DMS79 (cell line): ENCODE measurements at places on chromosomes 7 and 10.

GRCh38 chr7:5216931-5217330 lies 26.9 kb downstream of the WIPI2 start:
- no peak for DNase-seq

GRCh38 chr10:10233229-10233628 lies 784.4 kb upstream of the CELF2 start:
- DNase-seq, result no peak

DNA sequence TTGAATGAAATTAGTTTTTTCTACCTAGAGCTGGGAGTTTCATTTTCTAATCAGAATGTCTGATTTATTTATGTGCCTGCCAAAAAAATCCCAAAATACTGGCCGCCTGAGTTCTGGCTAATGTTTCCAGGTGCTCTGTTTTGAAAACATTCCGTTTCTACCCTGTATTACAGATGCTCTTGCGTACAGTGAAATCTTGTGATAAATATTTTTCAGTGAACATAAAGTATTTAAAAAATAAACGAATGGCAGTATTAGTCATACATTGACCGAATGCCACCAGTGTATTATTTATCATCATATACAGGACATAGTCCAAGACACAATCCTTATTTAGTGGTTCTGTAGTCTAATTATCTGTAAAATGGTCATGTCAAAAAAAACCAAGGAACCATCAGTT lies 102.8 kb downstream of the KAT6B start:
- no peak for DNase-seq

- DNase-seq, result peak; percentile 4
These were observed 703.5 kb upstream of the SEMA3D start for GRCh38 chr7:85890244-85890811.

- DNase-seq, result peak; percentile 46
These were observed 89.3 kb downstream of the HIP1 start for GRCh38 chr7:75649462-75649861.

DNA sequence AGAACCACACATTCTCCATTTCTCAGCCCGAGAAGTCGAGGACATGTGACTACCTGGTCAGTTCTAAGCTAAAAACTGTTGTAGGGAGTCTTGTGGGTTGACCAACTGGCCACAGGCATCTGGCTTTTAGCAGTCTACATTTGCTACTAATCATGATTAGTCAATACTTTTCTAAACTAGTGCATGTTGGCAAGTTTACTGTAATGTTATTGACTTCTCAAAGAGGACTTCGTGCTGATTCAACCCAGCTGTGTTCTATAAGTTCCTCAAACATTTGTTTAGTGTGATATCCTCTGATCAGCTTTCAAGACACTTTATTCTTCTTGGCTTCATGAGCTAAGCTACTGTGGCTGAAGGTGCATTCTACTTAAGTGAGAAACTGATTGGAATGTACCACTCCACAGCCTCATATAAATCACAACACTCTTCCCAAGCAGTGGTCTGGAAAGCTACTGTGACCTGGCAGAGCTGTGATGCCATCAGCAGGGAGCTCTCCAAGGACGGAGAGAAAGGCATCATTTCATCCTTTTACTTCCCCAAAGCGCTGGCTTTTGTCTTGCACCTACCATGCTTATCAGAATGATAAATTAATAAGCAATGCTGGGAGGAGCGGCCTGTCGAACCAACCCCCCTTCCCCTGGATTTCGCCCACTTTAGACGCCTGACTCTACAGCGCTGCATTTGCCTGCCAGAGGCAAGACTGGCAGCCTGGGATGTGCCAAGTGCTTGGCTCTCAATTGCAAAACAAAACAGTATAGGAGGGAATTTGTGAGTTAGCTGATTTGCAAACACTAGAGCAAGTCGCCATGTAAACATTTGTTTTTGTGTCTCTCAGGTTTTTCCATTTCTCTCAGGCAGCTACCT lies 206.7 kb upstream of the PLXNA4 start:
- no peak for DNase-seq

DNA sequence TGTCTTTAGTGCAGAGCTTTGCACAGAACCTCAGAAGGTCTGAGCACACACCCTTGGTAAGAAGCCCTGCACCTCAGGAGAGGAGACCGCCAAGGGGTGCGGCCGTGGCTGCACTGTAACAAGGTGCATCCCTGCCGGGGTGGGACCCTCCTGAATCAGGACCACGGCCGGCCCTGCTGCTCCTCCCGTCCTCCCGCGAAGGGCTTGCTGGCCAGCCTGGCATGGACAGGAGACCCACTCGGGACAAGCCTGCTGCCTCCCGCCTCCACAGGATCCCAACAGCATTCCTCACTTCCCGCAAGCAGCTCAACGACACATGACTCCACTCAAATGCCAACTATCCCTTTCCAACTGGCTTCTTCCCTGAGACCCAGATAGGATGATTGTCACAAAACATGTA lies 12.8 kb downstream of the WDR86 start:
- DNase-seq, result no peak

DNA sequence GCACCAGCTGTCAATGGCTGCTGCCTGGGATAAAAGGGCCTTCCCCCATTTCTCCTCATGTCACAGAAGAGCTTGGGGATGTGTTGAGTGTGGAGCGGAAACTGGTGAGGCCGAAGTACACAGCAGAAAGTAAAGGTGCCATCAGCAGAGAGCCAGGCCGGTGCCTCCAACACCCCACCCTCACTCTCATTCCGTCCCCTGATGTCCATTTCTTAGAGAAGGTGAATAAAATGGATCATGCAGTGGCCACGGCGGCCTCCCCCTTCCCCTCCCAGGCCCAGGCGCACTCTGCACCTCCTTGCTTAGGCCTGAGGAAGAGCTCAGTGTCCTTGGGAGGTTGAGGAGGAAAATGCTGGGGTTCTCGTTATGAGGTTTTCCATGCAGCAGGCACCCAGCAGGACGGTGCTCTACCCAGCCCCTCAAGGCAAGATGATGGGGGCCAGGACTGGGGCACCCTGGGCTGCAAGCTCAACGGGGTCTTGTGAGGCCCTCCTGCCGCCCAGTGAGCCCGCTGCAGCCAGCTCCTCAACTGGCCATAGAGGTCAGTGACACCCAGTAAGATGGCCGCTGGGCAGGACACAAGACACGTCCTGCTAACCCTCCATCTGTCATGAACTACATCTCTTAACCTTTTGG lies 163.9 kb downstream of the ADARB2 start:
- no peak for DNase-seq

DNA sequence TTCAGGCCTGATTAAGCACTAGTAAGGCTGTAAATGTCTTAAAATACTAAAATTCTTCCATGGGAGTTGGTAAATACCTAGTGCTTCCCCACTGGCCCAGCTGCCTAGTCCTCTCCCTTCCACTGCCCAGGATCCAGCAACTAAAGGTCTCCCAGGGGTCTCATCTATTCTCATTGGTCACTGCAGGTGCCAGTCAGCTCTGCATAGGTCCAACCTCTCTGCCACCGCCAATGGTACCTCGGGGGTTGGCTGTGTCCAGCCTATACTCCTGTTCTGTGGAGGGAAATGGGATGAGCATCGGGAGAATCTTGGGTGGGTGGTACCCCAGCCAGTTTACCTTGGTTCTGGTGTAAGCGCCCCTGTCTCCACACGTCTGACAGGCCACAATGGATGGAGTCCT lies 6.1 kb upstream of the CREB5 start:
- no peak for DNase-seq

GRCh38 chr10:99369551-99369950 lies 40.4 kb downstream of the CNNM1 start:
- no peak for DNase-seq

- no peak for DNase-seq
These were observed 43.3 kb upstream of the ANLN start for GRCh38 chr7:36346260-36346831.

GRCh38 chr10:5963591-5963990 lies 13.8 kb downstream of the IL15RA start:
- no peak for DNase-seq

- DNase-seq, result no peak
These were observed 72.4 kb downstream of the SFMBT2 start for GRCh38 chr10:7338469-7338868.

- no peak for DNase-seq
These were observed 56.5 kb downstream of the MMRN2 start for GRCh38 chr10:86900955-86901354.

DNA sequence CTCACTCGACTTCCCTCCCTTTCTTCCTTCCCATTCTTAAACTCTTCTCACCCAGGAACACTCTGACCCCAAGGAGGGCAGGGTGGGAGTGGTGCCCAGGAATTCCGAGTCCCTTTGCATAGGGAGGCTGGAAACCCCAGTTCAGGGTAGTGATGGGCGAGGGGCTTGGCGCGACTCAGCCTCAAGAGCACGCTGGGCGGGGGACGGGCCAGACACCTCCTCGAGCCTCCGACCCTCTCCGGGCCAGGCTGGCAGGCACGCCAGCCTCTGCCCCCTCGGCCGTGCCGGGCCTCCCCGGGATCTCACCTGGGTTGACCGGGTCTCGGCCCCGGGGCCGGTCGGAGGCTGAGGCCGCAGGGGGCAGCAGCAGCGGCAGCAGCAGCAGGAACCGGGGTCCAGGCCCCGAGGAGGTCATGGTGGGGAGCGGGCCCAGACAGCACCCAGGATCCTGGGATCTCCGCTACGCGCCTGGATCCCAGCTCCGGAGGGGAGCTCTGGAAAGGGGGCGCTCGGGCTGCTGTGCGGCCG lies 457 bp downstream of the PLOD3 start:
- no peak for DNase-seq

GRCh38 chr7:158824028-158824427 lies 5.3 kb downstream of the ESYT2 start:
- no peak for DNase-seq

DNA sequence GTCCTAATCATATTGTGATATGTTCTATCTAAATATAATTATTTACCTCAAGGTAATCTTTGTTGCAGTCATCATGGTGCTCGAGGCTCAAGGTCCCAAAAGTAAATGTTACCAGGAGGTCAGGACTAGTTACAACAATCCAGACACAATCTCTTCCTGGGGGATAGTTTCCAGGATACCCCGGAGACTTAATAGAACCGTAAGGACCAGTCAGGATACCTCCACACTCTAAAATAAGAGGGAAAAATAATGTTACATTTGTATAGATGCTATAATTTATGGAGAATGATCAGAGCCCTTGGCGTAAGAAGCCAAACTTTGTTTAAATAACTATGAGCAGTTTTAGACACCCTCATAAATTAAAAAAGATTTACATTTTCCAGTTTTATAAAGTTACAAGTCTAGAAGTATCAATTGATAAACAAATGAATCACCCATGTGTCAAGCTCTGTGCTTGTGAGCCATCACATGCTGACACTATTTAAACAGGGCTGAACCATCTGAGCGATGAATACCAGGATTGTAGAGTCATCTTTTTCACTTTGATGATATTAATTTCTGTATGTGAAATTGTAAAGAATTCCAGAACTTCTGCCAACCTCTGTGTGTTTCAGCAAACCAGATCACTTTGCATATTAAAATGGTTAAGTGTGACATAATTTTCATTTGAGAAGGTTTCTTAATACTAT lies 41.3 kb downstream of the CUBN start:
- no peak for DNase-seq
